Activated T-cell treated with anti-CD3 and anti-CD28 coated beads, Interleukin-2, amount 50 U/mL, for 1 hour (primary cell): ENCODE measurements at places on chromosomes 1 and 21.

DNA sequence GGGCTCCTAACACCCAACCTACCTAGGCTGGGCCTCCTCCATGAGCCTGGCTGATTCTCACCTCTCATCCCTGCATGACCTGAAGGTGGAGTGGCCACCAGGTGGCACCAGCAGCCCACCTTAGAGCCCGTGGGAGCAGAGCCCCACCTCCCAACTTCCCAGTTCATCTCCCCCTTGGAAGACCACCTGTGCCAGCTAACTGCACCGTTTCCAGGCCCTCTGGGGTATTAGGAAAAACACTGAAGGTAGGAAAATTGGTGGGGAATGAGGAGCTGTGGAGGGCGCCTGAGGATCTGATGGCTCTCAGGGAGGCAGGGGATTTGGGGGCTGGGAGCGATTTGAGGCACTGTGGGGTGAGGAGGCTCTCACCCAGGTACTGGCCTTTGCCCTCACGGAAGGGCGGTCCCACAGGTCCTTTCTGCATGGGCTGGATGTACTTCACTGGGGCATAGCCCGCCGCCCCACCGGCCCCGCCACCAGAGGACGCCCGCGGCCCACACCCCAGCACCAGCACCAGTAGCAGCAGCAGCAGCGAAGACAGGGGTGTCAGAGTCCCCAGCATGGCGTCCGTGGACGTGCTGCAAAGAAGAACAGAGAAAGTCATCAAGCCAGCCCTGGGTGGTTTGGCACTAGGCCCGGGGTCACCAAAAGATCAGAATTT is 11.1 kb downstream of the ADPRS start:
- peak; percentile 83 for DNase-seq

DNA sequence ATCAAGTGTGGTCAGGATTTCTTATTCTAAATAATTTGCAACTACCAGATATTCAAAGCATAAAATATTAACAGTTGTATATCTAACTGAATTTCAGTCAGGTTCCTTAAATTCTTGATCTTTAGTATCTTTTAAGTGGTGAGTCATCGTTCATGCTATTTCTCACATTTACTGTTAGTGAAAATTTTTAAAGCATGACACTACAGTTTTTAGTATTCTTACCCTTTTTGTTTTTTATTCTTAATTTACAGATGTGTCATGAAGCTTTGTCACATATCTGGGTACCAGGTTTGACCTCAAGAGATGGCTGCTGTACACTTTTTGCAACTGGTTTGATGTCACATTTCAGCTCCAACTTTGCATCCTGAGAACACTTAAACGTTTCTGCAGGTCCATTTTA is 12.7 kb downstream of the AKIRIN1 start:
- no peak for DNase-seq

GRCh38 chr1:2855206-2856065 is 53.9 kb upstream of the TTC34 start:
- DNase-seq: no peak

- peak; percentile 78 for DNase-seq
Observed at GRCh38 chr1:38559446-38560165, 300.0 kb downstream of the RRAGC start.

- no peak for DNase-seq
Observed at GRCh38 chr1:197781968-197782721, 6.9 kb upstream of the DENND1B start.

- DNase-seq: no peak
Observed at GRCh38 chr21:40769231-40769630, 77.7 kb downstream of the DSCAM start.

GRCh38 chr1:241396747-241397681 is 40.0 kb upstream of the RGS7 start:
- no peak for DNase-seq

DNA sequence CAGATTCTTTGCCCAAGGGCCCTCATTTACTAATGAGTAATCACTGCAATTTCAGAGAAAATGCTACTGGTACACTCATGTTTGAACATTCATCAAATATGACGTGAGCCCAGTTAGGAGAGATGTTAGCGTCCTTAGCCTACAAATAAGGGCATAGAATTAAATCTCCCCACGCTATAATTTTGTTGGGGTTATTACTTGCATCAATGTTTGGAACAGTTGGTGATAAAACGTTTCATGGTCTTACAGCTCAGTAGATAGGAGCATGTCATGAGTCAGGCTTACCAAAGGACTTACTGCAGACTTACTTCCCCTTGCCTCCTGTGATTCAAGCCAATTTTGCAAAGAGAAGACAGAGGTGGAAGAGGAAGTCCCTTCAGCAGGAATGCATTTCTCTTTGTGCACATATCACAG is 304.0 kb downstream of the KIF26B start:
- no peak for DNase-seq

DNA sequence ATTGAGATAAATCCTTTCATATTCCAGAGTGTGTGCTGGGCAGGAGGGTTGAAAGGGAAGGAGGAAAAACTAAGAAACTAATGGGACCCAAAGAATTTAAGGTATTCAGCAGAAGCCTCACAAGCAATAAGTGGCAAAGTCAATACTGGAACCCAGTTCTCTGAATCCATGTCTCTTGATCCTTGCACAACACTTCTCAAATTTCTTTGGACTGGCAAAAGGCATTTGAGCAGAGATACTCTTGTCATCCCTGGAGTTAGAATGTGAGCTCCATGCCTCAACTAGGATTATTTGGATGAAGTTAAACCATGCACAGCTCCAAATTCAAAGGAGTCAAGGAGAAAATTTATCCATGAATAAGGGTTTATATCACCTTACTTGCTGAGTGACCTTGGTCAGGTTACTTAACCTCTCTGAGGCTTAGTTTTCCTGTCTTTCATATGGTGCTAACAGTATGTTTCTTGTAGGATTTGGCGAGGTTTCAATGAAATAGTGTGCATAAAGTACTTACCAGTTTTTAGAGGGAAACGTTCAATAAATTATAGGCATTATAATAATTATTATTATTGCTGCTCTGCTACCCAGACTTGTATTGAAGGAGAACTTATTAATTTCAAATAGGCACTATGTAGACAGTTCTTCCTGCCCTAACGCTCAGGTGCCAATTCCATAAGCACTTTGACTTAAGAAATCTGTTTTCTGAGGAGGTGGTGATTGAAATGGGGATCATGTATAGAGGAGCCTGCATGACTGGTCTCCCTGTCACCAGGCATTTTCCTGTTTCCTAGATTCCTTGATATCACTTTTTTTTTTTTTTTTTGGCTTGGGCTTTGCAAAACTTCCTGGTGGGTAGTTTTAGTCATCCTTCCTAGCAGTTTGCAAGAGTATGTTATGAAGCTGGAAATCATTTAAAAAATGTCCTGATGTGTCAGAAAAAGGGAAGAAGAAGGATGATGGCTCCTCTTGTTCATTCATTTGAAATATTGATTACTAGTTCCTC is 125.0 kb upstream of the JUN start:
- DNase-seq: no peak

GRCh38 chr1:117620440-117620839 is 14.6 kb downstream of the TENT5C start:
- DNase-seq: no peak
